ENCODE measurements at places on chromosomes 2 and 18.

DNA sequence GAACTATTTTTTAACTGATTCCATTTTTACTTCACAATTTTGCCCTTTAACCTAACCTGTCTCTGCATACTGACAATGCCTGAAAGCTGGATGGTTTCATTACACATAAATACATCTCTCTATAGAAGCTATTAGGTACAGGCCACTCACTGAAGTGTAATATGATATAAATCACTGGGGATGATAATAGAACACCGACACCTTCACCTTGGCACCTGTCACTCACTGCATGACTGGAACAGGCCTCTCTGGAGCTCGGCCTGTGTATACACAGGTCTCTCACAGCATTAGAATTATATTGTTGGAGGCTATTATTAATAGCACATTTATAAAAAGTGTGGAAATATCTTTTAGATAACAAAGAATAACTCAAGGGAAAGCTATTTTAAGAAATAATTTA lies 138.2 kb downstream of the TMEM131 start:
- no peak for DNase-seq

- no peak for DNase-seq
Measured at GRCh38 chr2:97701186-97701585, 12.2 kb upstream of the ZAP70 start.

DNA sequence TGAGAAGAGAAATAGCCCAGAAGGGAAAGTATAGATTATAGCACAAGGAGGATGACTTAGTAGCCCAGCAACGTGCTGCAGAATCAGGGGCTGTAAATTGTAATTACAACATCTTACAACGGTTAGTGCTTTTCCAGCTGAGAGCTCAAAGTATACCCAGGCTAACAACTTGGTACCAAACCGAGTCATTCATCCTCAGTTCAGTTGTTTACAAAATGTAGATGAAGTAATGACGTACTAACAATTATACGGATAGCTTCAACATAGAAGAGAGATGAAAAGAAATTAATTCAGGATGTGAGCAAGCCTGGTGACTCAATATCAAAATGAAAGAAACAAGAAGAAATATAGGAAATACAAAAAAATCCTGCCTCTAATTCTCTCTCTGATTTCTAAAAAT lies 99.2 kb downstream of the DYNAP start:
- DNase-seq, result no peak

DNA sequence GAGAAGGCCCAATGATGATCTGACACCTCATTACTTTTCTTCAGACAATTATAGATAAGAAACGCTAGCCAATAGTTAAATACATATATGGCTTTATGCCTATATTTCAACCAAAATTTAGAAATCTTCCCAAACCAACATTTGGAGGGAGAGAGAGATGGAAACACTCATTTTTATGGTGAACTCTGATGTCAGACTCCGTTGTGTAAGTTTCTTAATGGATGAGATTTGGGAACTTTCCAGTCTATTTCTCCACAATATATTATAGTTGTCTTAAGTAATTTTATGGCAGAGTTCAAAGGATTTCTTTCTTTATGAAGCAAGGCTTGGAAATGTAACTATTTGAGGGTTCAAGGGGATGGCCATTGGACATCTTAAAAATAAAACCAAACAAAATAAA lies 407.0 kb downstream of the DCC start:
- no peak for DNase-seq

DNA sequence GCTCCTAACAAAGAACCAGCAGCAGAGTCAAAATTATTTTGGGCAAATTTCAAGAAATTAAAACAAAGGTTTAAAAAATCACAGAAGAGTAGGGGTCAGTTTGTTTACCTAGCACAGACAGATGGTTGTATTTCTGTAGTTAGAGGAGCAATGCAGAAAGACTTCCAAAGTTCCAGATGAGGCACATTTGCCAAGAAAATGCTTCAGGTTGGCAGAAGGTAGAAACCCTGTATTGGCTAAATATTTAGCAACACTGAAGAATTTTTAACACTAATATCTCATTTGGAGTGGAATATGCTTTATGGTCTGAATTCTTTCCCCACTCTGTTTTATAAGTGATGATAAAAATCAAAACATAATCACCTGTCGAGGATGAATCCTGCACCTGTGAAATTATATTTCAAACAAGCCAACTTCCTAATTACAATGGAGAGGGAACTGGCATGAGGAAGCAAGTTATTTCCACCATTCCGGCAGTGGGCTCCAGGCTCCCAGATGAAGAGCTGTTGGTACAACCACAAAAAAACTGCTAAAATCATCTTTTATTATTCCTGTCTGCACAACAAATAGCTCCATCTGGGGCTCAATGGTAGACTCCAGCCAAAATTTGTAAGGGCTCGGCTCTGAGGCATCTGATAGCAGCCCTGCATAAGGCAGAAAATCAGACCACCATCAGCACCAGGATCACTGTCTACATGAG lies 286.5 kb upstream of the REV1 start:
- no peak for DNase-seq

- no peak for DNase-seq
Measured at GRCh38 chr2:203532957-203533658, 2.0 kb downstream of the RAPH1 start.

Measured in stimulated activated CD4-positive, alpha-beta T cell treated with anti-CD3 and anti-CD28 coated beads, Interleukin-15, amount 100 ng/mL, for 48 hours (primary cell).